ENCODE measurements at places on chromosomes 3 and 15.

- no peak for DNase-seq
Measured at GRCh38 chr15:79816571-79816970, 80.2 kb downstream of the MTHFS start.

GRCh38 chr15:49174902-49175301 lies 4.9 kb downstream of the GALK2 start:
- no peak for DNase-seq

DNA sequence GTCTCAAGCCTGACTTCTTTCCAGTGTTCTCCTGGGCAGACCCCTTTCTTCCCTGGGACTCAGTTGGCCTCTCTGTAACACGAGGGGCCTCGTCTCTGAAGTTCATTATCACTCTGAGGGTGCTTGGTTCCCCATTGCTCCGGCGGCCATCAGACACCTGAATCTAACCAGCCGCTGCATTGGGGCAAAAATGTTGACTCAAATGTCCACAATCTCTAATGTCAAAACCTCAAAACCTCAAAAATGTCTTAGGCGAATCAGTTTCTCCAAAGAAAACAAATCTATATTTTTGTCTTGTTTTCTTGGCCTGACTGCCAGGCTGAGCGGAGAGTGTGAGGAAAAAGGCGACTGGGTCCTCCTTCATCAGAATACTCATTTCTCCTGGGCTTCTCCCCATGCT lies 220.7 kb downstream of the VPS13C start:
- DNase-seq = no peak

DNA sequence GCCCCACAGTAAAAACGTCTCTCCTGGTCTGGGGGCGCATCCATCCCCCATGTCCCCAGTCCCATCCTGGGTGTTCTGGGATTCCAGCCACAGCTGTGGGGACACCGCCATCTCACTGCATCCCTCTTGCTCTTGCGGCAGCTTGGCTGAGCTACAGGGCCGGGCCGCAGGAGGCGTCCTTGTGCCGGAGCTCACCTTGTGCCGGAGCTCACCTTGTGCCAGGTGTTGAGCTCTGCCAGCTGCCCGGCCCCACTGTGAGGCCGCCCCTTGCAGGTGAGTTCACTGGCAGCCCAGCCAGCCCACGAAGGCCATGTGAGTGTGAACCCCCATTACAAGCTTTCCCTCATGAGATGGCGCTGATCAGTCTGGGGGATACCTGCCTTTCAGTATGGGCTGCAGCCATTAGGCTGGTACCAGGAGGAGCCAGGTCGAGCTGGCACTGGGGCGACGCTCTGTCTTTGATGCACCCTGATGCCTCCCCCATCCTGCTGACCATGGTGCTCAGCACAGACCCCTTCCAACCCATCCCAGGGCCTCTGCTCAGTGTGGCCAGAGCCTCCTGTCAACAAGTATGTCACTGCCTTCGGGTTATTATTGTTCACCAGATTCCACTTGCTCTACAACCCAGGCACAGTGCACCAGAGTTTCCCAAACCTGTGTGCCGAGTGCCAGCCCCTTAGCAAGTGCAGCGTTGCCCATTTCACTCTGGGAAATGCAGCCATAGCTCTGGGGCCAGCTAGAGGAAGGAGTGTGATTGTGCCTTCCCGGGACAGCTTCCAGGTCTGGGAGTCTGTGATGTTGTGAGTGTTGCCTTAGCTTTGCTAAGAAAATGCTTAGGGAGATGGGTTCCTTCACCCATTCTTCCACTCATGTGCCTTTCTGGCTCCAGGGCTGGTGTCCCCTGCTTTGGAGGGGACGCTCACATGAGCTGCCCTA lies 105.7 kb downstream of the APBA2 start:
- no peak for DNase-seq

DNA sequence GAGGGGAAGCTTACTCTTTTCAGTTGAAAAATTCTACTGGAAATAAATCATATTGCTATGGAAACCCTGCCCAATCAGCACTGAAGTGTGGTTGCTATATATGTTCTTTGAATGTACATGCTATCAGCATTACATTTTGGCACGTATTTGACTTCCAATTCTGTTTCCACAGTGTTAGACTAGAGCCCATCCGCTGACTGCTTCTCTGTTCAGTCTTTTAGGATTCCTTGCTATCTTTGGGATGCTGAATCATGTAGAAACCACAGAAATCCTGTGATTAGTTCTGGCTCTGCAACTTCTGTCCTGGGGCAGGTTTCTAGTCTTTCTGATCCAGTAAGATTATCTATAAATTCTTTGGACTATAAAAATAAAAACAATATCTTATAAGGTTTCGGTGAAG lies 128.2 kb upstream of the SLC7A14 start:
- no peak for DNase-seq

- DNase-seq = no peak
Measured at GRCh38 chr15:95875121-95875643, 455.3 kb upstream of the NR2F2 start.

DNA sequence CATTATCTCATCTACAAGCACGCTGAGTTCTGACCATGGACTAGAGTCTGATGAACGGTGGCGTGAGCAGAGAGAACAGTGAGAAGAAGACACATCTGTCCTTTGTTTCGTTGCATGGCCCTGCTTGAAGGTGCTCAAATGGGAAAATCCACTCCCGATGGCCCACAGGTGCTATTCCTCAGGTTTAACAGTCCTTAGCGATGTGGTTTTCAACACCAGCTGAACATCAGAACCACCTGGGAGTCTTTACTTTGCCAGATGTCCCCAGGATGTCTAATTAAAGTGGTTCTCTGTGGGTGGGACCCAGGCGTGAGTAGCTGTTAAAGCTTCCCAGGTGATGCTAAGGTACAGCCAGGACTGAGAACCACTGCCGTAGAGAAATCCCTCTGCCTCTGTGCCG lies 13.0 kb downstream of the ADAMTS17 start:
- DNase-seq = no peak

DNA sequence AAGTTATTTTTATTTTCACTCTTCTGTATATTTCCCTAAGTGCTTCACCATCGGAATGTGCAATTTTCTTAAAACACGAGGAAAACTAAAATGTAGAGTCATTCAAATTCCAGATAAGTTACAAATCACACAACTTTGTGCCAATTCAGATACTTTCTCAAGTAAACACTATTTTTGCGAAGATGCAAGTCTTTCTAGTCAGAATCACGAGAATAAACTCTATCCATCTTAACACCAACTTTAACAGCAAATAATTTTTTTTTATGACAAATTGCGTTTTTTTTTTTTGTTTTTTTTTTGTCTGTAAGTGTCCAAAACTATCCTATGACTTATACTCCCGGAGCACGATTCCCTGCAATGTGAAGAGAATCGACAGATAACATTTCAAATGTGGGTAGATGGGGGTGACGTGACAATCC lies 1.3 kb downstream of the STAG1 start:
- no peak for DNase-seq

DNA sequence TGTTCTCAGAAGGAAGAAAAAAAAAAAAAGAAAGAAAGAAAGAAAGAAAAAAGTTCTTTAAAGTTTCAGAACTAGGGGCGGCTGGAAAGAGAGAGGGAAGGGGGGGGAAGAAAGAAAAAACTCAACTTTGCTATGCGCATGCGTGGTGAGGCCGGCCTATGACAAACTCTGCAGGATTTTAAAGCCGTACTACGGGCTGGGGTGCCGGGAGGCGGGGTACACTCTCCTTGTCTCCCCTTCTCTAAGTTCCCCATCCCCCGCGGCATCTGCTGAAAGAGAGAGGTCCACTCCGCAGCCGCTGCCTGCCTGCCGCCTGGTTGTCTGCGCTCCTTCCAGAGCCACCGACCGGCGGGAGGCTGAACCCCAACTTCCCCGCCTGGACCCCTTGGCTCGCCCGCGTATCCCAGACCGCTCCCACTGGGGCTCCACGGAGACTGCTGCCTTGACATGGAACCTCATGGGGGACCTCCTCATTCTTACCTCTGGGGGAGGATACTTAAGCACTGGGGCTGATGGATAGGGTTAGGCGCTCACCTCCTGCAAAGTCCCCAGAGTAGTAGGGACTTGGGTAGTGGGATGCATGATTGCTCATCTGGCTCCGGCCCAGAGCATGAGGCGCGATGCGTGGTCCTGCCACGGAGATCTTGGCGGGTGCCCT lies 1.4 kb upstream of the WNT5A start:
- DNase-seq = no peak
